ENCODE measurements at places on chromosomes 7 and 10. TPM values are rescaled to one million over a fixed set of nuclear protein-coding genes. Genes with fewer than 3 reads are reported as not detected.

MMS19 gene
- total RNA-seq, result 96.1 TPM

AMZ1 gene
- total RNA-seq, result 2.7 TPM

OR2A12 gene
- total RNA-seq, result not detected

MPP7 gene
- 2.8 TPM for total RNA-seq

TSPAN33 gene
- total RNA-seq, result 40.3 TPM

CALML5 gene
- not detected for total RNA-seq

EPHA1 gene
- total RNA-seq, result 0.33 TPM

CC2D2B gene
- total RNA-seq, result not detected

ADCY1 gene
- total RNA-seq, result 0.51 TPM

CDHR1 gene
- total RNA-seq, result 39.0 TPM

SPOCK2 gene
- total RNA-seq, result 17.8 TPM

DLX5 gene
- not detected for total RNA-seq

ZNF107 gene
- total RNA-seq, result 1.9 TPM

ZNF511 gene
- total RNA-seq, result 63.9 TPM

C10orf67 gene
- total RNA-seq, result under 0.01 TPM

CDHR3 gene
- 1.1 TPM for total RNA-seq

TAS2R5 gene
- 1.1 TPM for total RNA-seq

TMEM273 gene
- not detected for total RNA-seq

CCL26 gene
- total RNA-seq, result 0.38 TPM

NME8 gene
- total RNA-seq, result not detected

HTR5A gene
- total RNA-seq, result not detected

CLRN3 gene
- not detected for total RNA-seq

BTBD16 gene
- 1.4 TPM for total RNA-seq

HMX3 gene
- not detected for total RNA-seq

CDK14 gene
- total RNA-seq, result 14.3 TPM

EVX1 gene
- not detected for total RNA-seq

CUZD1 gene
- total RNA-seq, result 0.16 TPM

SLC18A3 gene
- total RNA-seq, result 0.13 TPM

GRM3 gene
- not detected for total RNA-seq

PNLIPRP2 gene
- total RNA-seq, result not detected

WNT8B gene
- total RNA-seq, result not detected

ZNF488 gene
- total RNA-seq, result 0.25 TPM

SFRP4 gene
- total RNA-seq, result 27.4 TPM

POMZP3 gene
- total RNA-seq, result 6.7 TPM

RNF133 gene
- not detected for total RNA-seq

DMTF1 gene
- 15.7 TPM for total RNA-seq

APBB1IP gene
- total RNA-seq, result 0.49 TPM

CPXM2 gene
- total RNA-seq, result under 0.01 TPM

DOCK4 gene
- total RNA-seq, result 13.2 TPM

FAM237B gene
- total RNA-seq, result not detected

TAS2R3 gene
- total RNA-seq, result 0.25 TPM

OSBPL3 gene
- 18.1 TPM for total RNA-seq

OR2A1 gene
- total RNA-seq, result 0.13 TPM

SLC26A4 gene
- total RNA-seq, result 0.25 TPM

MUC12 gene
- total RNA-seq, result 2.9 TPM

PRSS37 gene
- total RNA-seq, result not detected

COL1A2 gene
- 988 TPM for total RNA-seq

ANKRD2 gene
- total RNA-seq, result 3.0 TPM

HECW1 gene
- 0.38 TPM for total RNA-seq

RAB19 gene
- total RNA-seq, result 0.33 TPM

BLVRA gene
- 28.9 TPM for total RNA-seq

DGKB gene
- not detected for total RNA-seq

STAM gene
- total RNA-seq, result 17.0 TPM

MYL10 gene
- not detected for total RNA-seq

TMEM213 gene
- total RNA-seq, result not detected
